ENCODE measurements at places on chromosomes 1 and 21.
A peak's percentile ranks its signal among the peaks of the same experiment; 100 is the strongest.

DNA sequence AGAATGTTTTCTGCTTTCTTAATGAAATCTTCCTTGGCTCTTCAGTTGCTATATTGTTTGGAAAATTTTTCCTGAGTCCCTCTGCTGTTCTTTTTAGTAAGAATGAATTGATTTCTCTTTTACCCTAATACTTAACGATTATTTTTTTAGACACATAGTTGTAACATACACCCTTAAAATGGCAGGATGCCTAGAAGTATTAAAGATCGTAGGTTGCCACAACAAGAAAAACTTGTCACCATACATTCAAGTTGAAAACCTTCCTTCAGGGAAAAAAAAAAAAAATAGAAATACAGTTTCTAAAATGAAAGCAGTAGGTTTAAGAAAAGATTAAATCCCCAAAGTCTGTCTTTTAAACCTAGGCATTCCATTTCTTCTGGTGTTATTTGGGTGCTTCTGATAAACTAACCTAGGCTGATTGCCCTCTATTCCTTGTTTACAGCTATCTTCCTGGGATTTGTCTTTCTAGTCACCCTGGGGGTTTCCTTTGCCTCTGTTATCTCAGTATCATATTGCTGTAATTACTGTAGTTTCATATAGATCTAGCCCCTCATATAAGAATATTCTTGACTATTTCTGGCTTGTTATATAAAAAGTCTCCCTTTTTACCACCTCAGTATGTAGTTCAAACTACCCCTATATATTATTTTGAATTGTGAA lies 16.8 kb downstream of the SUCO start:
- no peak for DNase-seq

DNA sequence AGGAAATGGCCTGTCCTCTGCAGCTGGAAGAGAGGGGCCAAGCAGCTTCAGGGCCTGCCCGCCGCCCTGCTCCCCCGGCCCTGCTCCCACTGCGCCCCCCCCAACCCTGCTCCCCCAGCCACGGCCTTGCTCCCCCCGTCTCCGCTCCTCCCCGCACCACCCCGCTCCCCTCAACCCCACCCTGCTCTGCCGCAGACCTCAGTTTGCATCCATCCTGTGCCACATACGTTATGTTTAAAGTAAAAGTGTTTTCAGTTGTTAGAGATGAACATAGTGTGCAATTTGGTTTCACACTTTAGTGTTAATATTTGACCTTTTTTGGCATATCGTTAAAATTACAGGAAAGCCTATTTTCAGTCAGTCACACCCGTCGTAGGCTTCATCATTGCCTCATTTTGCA lies 34.1 kb upstream of the DIP2A start:
- no peak for DNase-seq

DNA sequence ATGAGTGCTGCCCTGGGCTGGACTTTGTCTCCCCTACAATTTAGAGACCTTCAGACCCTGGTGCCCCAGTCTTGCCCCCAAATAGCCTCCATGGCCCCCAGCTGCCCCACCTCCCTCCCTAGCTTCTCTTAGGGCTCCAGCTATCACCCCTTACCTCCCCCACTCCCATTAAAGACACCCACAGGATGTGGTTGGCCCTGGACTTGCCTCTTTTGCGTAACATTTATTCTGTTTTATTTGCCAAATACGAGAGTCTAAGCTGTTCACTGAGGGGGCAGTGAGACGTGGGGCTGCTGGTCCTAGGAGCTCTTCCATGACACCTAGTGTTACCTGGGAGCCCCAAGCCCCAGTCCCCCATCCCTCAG lies 4.5 kb downstream of the ZC3H12A start:
- no peak for DNase-seq

- DNase-seq: no peak
Observed at GRCh38 chr1:223219846-223220610, 77.0 kb upstream of the TLR5 start.

- DNase-seq: no peak
Observed at GRCh38 chr1:22836850-22837249, 126.2 kb downstream of the EPHB2 start.

DNA sequence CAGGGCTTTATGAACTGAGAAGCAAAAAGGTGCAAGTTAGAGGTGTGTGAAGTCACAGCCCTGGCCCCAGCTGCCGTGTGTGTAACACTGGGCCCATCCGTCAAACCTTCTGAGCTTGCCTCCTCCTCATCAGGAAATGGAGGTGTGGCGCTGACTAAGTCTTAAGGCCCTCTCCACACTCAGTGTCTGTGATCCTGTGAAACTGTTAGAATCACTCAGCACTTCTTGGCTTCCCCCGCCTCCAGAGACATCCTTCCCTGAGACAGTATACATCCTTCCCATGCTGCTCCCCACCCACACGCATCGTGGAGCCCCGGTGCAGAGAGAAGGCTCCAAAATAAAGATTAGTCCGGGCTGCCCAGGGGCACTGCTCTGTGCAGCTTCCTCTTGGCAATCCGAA lies 33.3 kb downstream of the LRP8 start:
- no peak for DNase-seq

- peak; percentile 20 for DNase-seq
Observed at GRCh38 chr1:30286241-30286987, 437.0 kb downstream of the MATN1 start.

GRCh38 chr1:204834336-204834735 lies 36.3 kb upstream of the NFASC start:
- no peak for DNase-seq

DNA sequence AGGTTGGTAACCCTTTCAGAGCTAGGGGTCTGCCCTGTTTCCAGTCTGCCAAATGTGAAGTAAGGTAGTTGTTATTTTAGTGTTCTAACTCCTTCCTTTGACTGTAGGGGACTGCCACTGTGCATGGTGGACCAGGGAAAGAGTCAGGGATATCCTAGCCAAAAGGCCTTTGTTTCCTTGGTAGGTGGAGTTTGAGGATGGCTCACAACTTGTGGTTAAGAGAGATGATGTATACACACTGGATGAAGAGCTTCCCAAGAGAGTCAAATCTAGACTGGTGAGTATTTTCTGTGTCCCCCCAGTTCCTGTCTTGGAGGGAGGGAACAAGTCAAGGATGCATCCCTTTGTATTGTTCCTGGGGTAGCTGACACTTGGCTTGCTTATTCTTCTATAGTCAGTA lies 3.5 kb upstream of the ST3GAL3 start:
- DNase-seq: no peak

DNA sequence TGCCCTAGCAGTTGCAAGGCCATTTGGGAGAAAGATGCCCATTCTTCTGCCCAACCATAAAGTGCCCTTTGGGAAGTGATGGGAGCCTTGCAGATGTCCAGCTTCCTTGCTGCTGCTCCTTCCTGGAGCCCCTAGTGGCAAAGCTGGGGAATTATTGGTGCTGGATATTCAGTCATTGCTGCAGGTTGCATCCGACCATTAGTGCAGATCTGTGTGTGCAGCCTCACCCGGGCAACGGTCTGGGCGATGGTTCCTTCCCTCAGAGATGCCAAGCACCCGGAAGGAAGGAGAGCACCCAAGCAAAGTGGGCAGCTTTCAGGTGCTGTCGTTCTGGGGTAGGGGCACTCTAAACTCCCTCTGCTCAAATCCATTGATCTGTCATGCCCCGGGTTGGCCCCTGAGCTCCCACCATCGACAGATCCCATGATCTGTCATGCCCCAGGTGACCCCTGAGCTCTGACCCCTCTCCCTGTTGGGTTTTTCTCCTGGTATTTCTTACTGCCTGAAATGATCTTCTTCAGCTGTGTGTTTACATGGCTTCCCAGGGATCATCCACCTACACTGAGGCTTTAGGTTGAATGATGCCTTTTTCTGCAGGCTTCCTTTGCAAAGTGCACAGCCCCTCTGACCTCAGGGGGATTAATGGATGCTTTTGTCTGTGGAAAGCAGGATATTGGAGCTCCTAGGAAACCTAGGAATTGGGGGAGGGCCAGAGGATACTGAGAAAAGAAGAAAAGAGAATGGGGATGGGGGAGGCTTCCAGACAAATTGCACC lies 467.5 kb downstream of the PTPRU start:
- DNase-seq: peak; percentile 55

- DNase-seq: no peak
Observed at GRCh38 chr1:15371610-15372545, 37.8 kb upstream of the EFHD2 start.

- peak; percentile 84 for DNase-seq
Observed at GRCh38 chr1:150567717-150568593, 11.5 kb downstream of the MCL1 start.

- DNase-seq: no peak
Observed at GRCh38 chr1:33852711-33853110, 11.2 kb upstream of the HMGB4 start.

DNA sequence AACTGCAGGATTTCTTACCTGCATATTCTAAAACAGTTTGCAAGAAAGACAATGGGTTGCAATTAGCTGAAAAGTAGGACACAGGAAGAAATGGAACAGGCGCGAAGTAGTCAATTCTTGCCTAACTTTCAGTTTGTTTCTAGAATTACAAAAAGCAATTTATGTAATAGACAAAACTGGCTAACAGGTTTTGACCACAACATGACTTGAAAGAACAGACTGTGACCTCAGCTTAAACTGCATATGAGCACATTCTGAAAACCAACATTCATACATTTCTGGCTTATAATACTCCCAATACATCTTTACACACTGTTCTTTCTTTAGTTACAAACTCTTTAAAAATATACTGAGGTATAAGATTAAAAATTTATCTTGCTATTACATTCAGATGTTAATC lies 405.9 kb upstream of the B3GALT2 start:
- DNase-seq: no peak

GRCh38 chr1:230758709-230759368 lies 11.7 kb downstream of the CAPN9 start:
- peak; percentile 86 for DNase-seq

DNA sequence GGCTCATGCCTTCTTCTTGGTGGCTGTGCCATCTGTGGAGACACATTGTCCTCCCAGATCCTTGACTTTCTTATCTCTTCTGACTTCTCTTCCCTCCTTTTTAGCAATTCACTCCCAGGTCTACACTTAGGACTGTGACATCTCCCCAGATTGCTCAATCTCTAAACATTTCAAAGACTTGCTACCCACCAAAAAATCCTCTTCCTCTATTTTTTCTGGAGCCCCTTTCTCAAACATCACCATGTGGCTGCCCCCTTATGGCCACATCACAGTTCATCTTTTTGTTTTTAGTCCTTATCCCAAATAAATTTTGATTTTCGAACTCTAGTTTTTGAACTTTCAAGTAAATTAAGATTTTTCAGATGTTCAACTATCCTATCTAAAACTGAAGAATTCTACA lies 148.6 kb upstream of the HOOK1 start:
- DNase-seq: no peak

DNA sequence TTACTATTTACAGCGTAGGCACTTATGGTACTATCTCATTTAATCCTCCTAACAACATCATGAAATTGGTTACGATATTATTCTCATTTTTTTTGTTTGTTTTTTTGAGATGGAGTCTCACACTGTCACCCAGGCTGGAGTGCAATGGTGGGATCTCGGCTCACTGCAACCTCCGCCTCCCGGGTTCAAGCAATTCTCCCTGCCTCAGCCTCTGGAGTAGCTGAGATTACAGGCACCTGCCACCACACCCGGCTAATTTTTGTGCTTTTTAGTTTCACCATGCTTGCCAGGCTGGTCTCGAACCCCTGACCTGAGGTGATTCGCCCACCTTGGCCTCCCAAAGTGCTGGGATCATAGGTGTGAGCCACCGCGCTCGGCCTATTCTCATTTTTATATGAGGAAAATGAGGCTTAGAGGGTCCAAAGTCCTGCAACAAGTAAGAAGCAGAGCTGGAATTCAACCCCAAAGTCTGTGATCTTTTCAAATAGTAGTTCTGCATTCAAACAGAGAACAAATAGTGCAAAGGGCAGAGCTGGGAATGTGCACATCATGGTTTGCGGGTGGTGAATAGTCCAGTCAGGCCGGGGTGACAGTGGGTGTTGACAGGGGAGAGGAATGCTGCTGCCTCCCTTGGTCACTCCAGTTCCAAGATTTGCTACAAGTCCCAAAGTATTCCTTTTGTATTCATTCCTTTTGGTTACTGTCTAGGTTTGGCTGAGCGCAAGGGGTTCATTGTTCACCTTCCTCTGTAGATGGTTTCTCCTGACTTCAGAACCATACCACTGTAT lies 4.6 kb downstream of the PRUNE1 start:
- DNase-seq: no peak

DNA sequence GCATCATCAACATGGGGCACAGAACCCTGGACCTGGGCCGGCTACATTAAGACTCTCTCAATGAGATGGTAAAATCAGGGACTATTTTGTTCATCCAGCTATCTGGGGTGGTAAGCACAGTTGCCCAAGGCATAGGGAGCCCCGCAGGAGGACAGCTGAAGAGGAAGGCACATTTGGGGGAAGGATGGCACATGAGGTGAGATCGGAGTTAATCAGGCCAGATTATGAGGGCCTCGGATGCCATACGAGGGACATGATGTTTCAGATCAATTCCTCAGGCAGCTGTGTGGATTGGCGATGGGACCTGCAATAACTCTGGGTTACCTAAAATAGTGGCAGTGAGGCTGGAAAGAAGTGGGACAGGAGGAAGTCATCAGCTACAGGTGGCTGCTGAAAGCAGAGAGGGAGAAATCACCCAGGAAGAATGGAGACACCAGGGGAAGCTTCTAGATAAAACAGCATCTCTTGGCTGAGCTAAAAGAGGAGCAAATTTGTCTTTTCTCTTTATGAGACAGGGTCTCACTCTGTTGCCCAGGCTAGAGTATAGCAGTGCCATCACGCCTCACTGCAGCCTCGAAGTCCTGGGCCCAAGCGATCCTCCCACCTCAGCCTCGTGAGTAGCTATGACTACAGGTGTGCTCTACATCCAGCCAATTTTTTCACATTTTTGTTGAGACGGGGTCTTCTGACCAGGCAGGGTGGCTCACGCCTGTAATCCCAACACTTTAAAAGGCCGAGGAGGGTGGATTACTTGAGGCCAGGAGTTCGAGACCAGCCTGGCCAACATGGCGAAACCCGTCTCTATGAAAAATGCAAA lies 21.1 kb downstream of the TOMM20 start:
- no peak for DNase-seq

DNA sequence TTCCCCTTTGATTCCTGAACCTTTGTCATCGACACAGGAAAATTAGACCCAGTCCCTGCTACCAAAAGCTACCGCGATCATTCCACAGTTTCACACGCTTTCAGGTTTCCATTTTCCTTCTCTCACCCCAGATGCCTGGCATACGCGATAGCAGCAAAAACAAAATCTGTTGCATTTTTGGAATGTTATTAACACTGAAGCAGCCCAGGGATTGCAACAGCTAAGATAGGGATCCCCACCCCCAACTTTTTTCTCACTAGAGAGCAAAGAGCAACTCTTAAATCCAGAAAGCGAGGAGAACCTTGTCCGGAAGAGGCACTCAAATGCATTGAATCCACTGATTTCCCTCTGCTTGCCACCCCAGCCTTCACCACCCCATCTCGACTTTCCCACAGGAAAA lies 8.9 kb downstream of the OVAAL start:
- no peak for DNase-seq
